Bone marrow (tissue), 2 donors: ENCODE measurements at places on chromosomes 16 and 17.

DNA sequence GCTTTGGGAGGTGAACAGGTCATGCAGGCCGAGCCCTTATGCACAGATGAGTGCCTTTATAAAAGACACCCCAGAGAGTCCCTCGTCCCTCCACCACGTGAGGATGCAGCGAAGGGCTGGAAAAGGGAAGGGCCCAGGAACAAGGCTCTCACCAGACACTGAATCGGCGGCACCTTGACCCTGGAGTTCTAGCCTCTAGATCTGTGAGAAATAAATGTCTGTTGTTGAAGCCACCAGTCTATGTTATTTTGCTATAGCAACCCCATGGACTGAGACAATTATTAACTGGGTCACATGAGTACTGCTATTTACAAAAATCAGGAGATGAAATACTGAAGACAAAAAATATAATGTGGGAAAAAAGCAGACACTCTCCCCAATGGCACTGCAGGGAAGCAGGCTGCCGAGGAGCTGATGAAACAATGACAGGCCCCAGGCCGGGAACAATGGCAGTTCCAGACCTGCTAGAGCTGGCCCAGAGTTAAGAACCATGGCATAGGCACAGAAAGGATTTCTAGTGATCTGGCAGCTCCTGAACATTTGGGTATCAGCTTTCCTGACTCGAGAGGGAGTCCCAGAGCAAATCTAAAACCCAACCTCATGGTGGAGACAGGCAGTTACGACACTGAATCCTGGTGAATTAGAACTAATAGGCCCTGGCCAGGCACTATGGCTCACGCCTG, 17.8 kb upstream of the GGA2 start:
- no peak for DNase-seq

- no peak for DNase-seq
Measured at GRCh38 chr16:68786685-68787418, 49.8 kb downstream of the CDH1 start.

DNA sequence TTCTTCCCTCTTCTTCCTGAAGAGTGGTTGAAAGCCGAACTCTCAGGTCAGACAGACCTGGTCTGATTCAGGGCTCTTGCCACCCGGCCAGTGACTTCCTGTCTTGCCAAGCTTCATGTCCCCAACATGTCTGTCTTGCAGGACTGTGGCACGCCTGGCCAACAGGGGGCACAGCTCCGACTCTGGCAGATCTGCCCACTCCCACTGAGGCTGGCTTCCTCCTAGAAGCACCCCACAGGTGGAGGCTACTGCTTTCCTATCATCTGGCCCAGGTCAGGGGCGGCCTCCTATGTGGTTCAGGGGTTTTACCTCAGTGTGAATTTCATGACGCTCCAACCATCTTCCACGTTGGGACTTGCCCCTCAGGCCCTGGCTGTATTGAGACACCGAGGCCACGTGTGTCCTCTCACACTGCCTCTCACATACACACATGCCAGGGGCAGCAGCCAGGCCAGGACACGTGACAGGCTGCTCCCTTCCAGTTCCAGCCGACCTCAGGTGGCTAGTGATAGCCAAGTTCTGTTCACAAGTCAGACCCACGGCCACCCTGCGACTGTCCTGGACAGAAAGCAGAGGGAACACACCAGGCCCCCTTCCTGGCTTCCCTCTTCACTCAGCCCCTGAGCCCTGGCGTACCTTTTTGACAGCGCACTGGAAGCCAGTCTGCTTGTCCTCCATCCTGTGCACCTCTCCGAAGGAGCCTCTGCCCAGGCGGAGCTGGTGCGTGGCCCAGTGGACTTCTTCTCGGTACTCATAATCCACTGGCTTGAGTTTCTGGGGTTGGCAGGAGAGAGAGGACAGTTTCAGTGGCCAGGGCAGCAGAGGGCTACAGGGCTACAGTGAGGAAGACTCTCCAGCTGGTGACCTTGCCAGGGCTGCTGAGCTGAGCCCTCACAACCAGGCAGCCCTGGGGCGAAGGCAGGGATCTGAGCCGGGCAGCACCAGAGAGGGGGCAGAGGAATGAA, 22.6 kb upstream of the SPATA32 start:
- DNase-seq = no peak

DNA sequence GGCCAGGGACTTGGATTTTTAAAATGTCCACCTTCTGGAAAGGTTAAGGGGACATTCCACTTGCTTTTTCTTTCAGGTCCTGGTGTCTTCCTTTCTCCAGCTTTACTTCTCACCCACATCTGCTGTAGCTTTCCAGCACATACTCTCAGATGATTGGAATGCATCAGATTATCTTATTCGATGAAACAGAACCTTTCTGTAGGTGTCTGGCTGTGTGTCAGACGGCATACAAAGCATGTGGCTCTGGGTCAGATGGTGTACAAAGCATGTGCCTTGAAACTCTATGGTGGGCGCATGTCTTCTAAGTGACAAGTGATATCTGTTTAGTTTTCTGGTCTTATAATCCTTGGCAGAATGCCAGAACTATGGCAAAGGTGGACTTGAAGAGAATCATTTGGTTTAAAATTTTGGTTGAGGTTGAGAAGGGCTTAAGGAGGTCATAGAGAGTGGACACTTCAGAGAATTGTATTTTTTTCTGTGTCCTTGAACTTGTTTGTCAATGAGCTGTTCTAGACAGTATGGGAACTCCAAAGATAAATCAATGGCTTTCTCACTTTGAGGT, 125.3 kb downstream of the FTO start:
- no peak for DNase-seq

- DNase-seq = no peak
Measured at GRCh38 chr17:79670537-79671084, 59.8 kb upstream of the RBFOX3 start.

- DNase-seq = no peak
Measured at GRCh38 chr17:1796800-1797199, 32.9 kb downstream of the SMYD4 start.

- no peak for DNase-seq
Measured at GRCh38 chr17:726271-726919, 6.0 kb upstream of the TLCD3A start.

- no peak for DNase-seq
Measured at GRCh38 chr16:84785843-84786581, 33.8 kb upstream of the CRISPLD2 start.

DNA sequence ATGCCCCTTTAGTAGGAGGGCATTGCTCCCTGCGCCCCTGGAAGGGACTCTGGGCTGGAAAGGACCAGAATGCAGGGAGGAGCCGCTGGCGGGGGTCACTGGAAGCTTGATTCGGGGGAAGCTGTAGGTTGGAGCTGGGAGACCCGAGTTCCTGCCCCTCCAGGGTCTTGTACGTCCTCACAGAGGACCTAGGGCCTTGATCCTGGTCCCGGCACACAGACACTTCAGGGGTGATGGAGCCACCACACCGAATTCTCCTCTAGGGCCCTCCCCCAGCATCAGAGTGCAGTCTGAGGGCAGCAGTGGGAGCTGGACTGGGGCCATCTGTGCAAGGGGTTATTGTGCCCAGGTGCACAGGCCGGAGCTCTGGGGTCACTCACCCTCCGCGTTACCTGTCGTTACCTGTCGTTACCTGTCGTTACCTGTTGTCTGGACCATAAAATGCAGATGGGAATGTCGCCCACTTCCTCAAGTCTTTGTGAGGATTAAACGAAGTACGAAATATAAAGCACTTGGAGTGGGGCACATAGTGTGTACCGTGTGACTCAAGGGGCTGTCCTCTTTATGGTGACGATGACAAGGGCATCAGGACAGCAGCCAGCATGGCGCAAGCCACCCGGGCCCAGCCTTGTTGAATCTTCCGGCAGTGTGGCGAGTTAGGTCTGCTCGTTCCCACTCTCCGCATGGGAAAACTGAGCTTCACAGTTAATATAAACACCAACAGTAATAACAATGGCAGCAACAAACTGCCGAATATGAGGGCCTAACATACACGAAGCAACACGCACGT, 48.6 kb downstream of the CMIP start:
- DNase-seq = no peak

DNA sequence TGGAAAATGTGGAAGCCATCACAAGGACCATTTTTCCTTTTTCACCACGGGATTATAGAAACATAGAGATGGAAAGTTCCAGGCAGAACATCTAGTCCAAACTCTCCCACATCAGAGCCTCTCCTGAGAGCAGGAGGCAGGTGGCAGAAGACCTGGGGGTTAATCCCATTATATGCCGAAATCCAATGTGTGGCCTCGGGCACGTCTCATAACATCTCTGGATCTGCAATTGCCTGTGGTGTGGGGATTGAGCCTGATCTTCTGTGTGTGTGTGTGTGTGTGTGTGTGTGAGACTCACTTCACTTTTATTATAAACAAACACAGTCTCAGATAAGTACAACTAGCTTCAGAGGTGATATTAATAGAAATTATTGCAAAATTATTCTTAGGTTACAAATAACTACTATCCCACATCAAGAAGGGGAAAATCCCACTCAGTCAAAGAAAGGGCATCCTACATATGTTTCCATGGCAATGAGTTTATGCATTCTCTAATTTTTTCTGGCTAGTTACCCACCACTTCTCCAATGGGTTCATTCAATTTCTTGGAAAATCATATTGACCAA, 199.1 kb downstream of the FOXL1 start:
- DNase-seq = no peak

DNA sequence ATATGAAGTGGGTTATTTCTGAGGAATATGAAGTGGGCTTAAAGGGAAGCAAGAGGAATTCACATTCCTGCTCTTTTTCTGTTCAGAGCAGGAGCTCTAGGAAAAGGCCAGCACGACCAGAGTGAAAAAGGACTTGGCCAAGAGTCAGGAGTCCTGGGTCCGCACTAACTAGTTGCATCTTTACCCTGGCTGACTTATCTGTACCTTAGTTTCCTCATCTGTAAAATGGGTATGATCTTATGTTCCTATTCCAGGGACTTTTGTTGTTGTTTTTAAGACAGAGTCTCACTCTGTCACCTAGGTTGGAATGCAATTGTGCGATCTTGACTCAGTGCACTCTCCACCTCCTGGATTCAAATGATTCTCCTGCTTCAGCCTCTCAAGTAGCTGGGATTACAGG, 52.5 kb downstream of the CNGB1 start:
- DNase-seq = no peak

GRCh38 chr16:89330177-89330856, 112.8 kb downstream of the ZNF778 start:
- DNase-seq = no peak

DNA sequence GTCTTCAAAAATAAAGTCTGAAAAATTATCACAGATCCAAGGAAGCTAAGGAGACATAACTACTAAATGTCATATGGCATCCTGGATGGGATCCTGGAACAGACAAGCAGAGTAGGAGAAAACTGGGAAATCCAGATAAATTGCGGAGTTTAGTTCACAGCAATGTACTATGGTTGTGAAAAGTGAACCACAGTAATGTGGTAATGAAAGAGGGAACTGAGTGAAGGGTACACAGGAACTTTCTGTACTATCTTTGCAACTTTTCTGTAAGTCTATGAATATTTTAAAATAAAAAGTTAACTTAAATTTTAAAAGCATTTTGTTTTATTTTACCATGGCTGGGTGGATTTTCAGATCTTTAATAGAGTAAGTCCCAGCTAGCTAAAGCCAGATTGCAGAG, 16.3 kb downstream of the SLFN12L start:
- no peak for DNase-seq

DNA sequence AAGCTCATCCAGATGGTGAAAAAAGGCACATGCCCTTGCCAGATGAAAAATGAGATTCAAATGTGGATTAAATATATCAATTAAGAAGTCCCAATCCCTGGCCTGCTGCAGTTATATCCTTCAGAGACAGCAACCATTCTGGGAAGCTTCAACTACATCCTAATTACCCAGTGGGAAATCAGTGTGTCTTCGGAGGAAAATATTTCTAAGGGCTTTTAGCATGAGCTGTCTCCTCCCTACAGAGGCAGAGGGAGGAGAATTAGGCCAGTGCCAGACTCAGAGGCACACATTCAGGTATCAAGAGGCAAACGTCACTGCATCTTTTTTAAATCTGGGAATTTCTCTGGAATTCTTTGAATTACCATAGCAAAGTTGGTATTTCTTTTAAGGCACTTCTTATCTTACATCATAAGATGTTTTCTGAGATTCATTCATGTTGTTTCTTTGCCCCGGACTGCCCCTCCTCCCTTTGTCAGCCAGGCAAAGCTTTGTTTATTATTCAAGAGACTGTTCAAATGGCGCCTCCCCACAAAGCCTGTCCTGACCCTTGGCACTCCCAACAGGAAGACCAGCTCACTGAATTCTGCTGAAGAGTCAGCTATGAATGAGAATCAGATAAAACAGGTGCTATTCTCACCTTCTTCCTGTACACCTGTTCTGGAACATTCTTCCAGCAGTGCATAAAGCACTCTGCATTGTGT, 38.3 kb upstream of the SMPD3 start:
- no peak for DNase-seq

DNA sequence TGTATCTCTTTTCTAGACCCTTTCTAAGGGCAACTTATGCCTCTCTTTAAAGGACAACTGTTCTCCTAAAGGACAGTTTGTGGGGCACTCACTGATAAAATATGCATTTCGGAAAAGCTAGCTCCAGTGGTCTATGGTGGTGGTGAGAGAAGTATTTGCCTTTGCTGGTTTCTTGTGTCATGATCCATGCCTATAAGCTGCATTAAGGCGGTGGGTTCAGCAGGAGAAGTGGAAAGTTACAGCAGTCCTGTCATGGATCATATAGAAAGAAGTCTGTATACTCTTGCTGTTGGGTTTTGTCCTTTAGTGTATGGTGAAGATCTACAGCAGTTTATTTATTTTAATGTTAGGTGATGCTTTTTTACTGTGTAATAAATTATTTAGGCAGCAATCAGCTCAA, 563.9 kb upstream of the PSMD7 start:
- DNase-seq = no peak

DNA sequence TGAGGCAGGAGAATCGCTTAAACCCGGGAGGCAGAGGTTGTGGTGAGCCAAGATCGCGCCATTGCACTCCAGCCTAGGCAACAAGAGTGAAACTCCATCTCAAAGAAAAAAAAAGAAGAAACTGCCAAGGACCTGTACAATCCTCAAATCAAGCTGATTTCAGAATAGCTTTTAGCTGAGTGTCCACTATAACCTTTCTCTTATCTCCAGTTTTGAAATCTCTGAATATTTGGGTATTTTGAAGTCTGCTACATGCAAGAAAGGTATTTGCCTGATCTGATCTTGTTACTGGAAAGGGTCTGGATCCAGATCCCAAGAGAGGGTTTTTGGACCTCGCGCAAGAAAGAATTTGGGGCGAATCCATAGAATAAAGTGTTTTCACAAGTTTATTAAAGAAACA, 19.1 kb upstream of the ARL2BP start:
- DNase-seq = no peak

DNA sequence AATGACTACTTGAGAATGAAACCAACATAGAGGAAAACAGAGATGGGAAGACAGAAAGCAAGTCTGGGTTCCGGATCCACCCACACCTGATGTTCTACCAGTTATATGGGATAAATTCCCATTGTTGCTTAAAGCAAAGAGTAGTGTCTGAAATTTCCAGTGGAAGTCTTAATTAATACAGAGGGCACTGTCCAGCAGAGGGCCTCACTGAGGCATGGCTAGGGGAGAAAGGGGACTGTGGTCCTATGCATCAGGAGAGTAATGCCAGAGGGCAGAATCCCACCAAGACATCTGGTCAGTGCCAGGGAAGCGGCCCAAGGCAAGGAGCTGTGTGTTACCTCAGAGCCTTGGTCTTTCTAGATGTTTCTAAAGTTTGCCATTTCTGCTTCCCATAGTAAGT, 7.5 kb upstream of the UMOD start:
- no peak for DNase-seq

GRCh38 chr16:30430428-30430970, 669 bp upstream of the DCTPP1 start:
- no peak for DNase-seq

GRCh38 chr16:56987692-56988091, 1.7 kb upstream of the NLRC5 start:
- DNase-seq = no peak

GRCh38 chr17:73956595-73957465, 246.6 kb upstream of the RPL38 start:
- no peak for DNase-seq

- no peak for DNase-seq
Measured at GRCh38 chr17:29590411-29591145, 1.1 kb upstream of the GIT1 start.
